ENCODE measurements at places on chromosomes 13 and 19.

DNA sequence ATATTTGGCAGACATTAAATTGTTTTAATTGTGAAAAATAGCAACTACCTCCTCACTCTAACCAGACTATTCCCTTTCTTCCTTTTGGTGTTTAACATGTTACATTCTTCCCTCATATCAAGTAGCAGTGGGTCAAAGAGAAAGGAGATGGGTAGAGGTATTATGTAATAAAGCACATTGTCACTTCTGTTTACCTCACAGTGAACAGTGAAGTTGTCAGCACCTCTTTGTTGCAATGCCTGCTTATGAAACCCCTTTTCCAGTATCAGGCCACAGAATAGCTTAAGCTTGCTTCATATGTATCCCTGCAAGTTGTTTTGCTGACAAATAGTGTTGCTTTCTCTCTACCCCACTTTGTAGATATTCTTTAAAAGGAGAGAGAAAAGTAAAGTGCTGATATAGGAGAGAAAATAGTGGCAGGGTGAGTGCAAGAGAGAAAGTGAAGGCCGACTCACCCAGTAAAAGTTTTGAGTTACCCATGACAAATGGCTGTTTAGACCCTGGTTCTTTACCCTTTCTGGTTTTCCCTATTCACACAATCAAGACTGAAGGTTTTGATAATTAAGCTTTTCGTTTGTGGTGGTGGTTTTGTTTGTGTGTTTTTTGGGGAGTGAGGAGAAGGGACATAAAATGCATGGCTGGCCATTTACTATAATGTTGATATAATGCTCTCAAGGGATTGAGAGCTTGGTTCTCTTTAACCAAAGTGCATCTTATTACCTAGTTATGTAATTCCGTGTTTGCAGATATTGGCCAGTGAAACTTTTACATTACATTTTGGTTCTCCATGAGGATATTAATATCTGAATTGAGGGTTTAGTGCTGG is 3.7 kb downstream of the ITM2B start:
- DNase-seq = no peak

DNA sequence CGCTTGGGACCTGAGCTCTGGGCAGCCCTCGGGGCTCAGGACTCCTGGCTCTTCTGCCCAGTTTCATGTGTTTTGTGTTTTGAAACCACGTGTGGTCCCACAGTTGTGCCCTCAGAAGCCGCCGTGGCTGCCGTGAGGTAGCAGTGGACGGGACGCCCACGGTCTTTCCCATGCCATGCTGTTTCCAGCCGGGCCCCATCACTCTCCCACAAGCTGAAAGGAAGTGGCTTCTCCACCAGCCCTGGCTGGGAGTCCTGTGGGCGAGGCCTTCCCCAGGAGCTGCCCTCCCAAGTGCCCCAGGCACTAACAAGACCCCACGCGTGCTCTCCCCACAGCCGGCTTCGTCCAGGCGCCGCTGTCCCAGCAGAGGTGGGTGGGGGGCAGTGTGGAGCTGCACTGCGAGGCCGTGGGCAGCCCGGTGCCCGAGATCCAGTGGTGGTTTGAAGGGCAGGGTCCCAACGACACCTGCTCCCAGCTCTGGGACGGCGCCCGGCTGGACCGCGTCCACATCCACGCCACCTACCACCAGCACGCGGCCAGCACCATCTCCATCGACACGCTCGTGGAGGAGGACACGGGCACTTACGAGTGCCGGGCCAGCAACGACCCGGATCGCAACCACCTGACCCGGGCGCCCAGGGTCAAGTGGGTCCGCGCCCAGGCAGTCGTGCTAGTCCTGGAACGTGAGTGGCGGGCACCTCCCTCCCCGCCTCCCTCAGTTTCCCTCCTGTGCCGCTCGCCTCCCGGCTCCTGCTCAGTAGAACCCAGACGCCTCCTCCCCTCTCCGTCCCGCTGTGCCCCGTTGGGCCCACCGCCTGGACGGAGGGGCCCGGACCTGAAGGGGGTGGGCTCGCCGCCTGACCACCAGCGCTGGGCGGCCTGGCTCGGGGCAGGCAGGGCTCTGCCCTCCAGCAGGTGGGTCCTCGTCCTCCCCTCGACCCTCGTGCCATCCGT is 5.3 kb downstream of the BSG start:
- DNase-seq = no peak

GRCh38 chr13:24614306-24615080 is 65.7 kb upstream of the ATP12A start:
- no peak for DNase-seq

DNA sequence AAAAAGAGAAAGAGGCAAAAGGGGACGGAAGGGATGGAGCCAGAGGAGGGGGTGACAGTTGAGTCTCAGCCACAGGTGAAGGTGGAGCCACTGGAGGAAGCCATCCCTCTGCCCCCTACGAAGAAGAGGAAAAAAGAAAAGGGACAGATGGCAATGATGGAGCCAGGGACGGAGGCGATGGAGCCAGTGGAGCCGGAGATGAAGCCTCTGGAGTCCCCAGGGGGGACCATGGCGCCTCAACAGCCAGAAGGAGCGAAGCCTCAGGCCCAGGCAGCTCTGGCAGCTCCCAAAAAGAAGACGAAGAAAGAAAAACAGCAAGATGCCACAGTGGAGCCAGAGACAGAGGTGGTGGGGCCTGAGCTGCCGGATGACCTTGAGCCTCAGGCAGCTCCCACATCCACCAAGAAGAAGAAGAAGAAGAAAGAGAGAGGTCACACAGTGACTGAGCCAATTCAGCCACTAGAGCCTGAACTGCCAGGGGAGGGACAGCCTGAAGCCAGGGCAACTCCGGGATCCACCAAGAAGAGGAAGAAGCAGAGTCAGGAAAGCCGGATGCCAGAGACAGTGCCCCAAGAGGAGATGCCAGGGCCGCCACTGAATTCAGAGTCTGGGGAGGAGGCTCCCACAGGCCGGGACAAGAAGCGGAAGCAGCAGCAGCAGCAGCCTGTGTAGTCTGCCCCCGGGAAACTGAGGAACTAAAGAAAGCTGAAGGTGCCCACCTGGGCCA is 2.5 kb downstream of the POLR1G start:
- no peak for DNase-seq

- DNase-seq = no peak
These were observed 94.8 kb downstream of the SOX1 start for GRCh38 chr13:112161521-112162301.

DNA sequence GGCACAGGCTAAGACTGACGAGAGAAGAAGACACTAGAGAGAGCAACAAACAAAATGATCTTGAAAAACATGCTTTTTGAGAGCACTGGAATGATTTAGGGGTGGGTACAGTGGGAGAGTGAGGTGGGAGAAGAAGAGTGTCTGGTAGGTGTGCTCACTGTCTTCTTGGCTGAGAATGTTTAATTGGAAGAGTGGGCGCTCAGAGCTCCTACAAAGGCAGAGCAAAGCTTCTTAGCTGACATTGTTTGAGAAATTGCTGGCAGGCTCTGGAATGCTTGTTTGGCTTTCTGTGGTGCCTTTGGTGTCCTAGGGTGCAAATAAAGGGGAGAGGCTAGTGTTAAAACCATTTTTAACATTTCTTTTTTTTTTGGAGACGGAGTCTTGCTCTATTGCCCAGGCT is 1.5 kb upstream of the LIPE start:
- DNase-seq = no peak

DNA sequence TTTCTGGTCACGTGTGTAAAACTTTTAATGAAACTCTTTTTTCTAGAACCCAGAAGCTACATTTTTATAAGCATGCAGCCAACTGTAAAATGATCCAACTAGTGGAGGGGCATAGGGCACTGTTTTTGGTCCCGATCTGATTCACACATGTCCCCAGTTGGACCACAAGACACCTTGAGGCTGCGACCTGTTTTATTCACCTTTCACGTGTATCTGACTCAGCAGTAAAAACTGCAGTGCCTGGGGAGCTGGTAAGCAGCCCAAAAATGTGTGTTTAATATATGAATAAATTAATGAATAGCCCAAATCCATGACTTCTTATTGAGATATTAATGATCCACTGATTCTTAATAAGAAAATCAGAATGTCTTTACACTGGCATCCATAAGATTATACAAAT is 140.4 kb downstream of the COL4A1 start:
- no peak for DNase-seq

DNA sequence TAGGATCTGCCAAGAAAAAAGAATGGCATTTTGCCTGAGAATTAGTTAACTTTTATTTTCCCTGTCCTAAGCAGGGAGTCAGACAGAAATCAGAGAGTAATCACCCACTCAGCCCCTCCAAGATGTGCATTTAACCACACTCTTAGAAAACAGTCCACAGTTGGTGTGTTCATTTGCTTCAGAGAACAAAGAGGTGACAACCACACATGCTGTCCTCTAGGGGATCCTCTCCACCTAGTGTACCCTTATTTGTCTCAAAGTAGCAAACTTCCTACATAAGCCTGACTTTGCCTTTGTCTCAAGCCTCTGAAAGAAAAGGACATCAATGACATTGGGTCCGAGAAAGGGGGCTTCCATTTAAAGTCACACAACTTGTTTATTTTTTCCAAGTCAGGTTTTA is 107.0 kb upstream of the RFC3 start:
- DNase-seq = no peak

- DNase-seq = no peak
These were observed 4.5 kb downstream of the MAMSTR start for GRCh38 chr19:48714759-48715675.

- DNase-seq = no peak
These were observed 219.0 kb downstream of the COG6 start for GRCh38 chr13:39874331-39875053.

GRCh38 chr19:4922530-4923275 is 13.4 kb downstream of the UHRF1 start:
- DNase-seq = no peak

DNA sequence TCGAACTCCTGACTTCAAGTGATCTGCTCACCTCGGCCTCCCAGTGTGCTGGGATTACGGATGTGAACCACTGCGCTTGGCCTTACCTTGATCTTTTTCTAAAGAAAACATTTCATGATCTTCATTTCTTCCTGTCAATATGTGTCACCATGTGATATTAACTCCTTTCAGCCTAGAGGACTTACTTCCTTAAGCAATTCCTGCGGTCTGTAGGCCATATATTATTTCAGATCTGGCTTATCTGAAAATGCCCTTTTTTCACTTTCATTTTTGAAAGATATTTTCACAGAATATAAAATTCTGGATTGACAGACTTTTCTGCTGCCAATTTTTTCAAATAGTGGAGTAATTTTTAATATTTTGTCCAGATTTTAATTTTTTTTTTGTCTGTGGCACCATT is 2.0 kb upstream of the GPR32 start:
- no peak for DNase-seq

GRCh38 chr19:38745316-38745715 is 1.0 kb upstream of the CAPN12 start:
- no peak for DNase-seq

DNA sequence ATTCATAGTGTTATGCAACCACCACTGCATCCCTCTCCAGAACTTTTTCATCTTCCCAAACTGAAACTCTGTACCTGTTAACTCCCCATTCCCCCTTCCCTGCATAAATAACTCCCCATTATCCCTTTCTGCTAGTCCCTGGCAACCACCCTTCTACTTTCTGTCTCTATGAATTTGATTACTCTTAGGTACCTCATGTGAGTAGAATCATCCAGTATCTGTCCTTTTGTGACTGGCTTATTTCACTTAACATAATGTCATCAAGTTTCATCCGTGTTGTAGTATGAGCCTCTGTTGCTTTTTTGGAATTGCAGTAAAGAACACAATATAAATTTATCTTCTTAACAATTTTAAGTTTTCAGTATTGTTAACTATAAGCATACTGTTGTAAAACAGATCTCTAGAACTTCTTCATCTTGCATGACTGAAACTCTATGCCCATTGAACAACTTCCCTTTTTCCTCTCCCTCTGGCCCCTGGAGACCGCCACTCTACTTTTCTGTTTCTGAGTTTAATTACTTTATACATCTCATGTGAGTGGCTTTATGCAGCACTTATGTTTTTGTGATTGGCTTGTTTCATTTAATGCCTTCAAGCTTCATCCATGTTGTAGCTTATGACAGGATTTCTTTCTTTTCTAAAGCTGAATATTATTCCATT is 87.3 kb upstream of the ABCC4 start:
- no peak for DNase-seq

- peak; percentile 25 for DNase-seq
These were observed 2.9 kb downstream of the NUMBL start for GRCh38 chr19:40687525-40688016.

- no peak for DNase-seq
These were observed 1265.5 kb downstream of the PCDH9 start for GRCh38 chr13:65964672-65965071.

- no peak for DNase-seq
These were observed 138.1 kb downstream of the LACC1 start for GRCh38 chr13:44017756-44018309.

- DNase-seq = no peak
These were observed 55.0 kb downstream of the LATS2 start for GRCh38 chr13:21006141-21007005.

- DNase-seq = no peak
These were observed 1146.4 kb downstream of the SLITRK5 start for GRCh38 chr13:88817560-88817959.

DNA sequence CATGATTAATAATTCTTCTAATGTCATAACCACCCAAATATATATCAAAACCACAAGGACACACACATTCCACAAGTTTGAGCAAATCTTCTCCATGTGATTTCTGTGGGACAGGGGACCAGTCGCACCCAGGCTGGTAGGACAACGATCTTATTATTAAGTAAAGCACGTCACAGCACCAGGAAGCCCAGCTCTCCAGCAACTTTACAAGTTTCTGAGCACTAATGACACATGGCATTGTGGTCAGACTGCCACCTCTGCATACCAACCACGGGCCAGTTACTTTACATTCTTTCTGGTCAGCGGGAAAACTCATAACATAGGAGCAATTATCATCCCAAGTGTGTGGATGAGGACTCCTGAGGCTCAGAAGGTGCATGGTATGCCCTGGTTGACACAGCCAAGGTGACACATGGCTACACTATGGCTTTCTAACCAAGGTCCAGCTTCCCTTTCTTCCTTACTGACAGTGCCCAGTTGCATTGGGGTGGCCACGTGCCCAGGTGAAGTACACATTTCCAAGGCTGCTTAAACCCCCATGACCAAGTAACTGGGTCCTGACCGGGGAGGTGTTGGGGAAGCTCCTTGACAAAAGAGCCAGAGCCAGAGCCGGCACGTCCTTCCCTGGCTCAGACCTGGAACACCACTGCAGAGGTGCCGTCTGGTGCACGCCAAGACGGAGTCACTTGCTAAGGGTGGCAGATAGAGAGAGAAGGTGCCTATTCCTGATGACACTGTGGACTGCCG is 27.4 kb downstream of the LATS2 start:
- peak; percentile 17 for DNase-seq

- DNase-seq = no peak
These were observed 6.2 kb downstream of the FUT5 start for GRCh38 chr19:5864013-5864720.

- DNase-seq = peak; percentile 17
These were observed 206.1 kb downstream of the SUCLA2 start for GRCh38 chr13:47794963-47795362.

GRCh38 chr13:93859716-93860115 is 619.8 kb downstream of the DCT start:
- DNase-seq = peak; percentile 42

- no peak for DNase-seq
These were observed 97.3 kb downstream of the CACNA1A start for GRCh38 chr19:13408889-13409518.
